RWPE1 (cell line): ENCODE measurements at places on chromosomes 16 and 17.

DNA sequence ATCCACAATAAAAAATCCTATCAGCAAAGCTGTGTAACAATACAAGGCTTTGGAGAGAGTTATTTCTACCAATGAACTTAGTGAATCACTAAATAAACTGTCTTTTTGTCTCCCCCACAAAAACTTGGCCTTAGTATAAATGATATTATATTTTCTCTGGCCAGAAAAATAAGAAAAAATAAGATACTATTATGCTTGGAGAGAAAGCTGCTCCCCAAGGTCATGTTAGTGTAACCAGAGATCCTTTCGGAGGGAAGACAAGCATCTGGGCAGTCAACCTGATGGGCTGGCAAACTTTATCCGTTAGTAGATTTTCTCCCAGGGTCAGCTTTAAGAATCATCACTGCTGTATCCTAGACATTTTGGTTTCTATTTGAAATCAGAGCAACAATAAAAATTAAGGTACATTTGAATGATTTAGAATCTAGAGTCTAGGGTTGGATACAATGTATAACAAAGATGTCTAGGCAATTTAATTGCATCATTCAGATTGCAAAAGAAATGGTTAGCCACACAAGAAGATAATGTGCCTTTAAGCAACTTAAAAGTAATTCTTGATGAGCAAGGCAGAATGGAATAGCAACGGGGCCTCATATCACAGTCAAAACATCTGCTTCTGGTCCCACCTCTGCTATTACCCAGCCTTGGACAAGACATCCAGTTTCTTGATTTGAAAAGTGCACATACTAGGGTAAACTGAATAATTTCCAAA lies 280.4 kb downstream of the SLC39A11 start:
- no peak for DNase-seq

- DNase-seq = no peak
These were observed 17.4 kb upstream of the PHOSPHO1 start for GRCh38 chr17:49247944-49248343.

- no peak for DNase-seq
These were observed 206.4 kb downstream of the ENGASE start for GRCh38 chr17:79280866-79281572.

DNA sequence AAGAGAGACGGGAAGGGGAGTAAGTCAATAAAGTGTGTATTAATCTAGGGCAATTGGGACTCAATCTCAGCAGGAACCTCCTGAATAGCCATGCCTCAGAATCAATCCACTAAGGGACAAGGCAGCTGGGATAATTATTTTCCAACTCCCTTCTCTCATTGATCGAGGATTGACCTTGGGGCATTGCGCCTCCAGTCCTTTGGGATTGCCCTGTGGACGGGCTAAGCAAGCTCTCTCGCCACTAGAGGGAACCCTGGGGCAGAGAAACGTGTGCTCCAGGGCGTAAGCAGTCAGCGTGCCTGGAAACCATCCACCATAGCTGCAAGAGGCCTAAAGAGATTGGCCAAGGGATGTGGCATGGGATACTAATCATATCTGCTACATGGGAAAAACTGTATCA lies 53.9 kb upstream of the ERCC4 start:
- DNase-seq = peak; percentile 61

- DNase-seq = no peak
These were observed 56.3 kb downstream of the COX10 start for GRCh38 chr17:14125518-14126137.

DNA sequence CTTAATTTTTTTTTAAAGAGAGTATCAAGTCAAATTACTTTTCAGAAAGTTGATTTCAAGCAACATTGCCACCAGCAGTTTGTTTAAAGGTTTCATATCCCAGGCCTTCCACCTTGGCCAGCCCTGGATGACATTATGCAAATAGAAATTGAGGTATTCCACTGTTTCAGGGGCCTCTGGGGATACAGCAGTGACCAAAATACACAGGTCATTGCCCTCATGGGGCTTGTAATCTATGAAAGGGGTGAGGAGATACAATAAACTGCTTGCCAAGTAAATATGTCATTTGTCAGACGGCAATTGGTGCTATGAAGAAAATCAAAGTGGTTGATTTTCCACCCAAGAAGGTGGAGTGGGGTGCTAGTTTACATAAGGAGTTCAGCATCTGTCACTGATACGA lies 37.8 kb upstream of the TMC5 start:
- DNase-seq = no peak

DNA sequence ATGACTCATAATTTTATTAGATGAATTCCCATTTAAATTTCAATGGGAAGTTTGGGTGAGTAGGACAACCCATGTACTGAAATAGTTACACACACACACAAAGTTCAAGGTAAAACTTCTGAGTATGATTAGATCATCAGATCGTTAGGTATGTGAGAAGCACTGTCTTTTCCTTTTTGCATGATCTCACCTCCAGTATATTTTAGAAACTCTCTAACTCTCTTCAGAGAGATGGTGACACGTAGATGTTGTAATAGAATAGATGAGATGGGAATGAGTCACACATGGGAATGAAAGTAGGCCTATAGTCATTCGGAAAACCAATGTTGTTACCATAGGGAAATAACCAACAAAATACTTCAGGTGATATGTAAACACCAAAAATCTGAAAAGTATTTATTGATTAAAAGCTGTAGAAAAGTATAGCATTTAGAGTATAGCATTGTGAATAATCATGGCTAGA lies 22.2 kb downstream of the KRT23 start:
- peak; percentile 90 for DNase-seq

- no peak for DNase-seq
These were observed 3.6 kb upstream of the SLC16A5 start for GRCh38 chr17:75084039-75084660.

- DNase-seq = no peak
These were observed 4.4 kb downstream of the ADAM11 start for GRCh38 chr17:44763170-44763569.

DNA sequence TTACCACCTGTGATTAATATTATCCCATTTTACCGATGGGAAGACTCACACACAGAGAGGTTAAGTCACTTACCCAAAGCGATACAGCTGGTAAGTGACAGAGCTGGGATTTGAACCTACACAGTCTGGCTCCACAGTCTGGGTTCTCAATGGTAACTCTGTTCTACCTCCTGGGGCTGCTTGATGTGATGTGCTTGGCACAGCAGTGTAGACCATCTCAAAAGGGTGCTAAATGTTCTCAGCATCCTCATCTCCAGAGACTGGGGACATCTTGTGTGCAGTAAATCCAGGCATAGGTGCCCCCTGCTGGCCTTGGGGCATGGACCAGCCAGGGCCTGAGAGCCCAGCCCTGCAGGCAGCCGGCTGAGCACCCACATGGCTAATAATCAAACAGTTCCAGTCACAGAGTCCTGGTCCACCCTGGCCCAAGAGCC lies 15.4 kb upstream of the KATNB1 start:
- DNase-seq = peak; percentile 32

- no peak for DNase-seq
These were observed 993 bp downstream of the MMP25 start for GRCh38 chr16:3047387-3047720.

GRCh38 chr17:76581515-76581914 lies 4.1 kb downstream of the ST6GALNAC2 start:
- DNase-seq = peak; percentile 50

DNA sequence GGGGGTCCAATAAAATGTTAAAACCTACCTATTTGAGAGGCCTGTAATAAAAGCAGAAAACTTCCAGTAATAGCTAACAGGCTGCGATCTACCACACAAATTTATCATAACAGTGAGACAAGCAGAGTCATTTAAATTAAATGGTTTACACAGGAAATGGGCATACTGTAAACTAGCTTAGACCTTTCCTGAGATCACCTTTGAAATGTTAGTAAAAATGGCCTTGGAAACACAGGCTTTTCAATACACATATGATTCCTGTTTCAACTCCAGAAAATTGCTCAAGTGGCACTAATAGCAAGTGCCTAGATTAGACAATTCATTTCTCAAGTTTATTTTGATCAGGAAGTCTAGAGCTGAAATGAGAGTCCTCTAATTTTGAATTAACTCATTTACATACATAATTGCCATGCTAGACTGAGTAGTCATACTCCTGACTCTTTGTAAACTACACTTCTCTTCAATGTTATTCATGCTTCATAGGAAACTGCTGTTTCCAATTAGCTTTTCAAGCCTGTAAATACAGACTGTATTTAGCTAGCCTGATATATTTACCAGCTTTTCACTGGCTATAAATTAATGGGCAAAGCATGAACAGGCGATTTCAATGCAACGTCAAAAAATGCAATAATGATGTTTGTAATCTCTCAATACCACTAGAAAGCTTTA lies 43.3 kb downstream of the PARN start:
- no peak for DNase-seq
